NCI-H510A treated with DMSO at 0.1 percent for 48 hours (cell line): ENCODE measurements at places on chromosomes 3 and 15.

- no peak for DNase-seq
Observed at GRCh38 chr3:102733791-102734563, 299.2 kb downstream of the ZPLD1 start.

DNA sequence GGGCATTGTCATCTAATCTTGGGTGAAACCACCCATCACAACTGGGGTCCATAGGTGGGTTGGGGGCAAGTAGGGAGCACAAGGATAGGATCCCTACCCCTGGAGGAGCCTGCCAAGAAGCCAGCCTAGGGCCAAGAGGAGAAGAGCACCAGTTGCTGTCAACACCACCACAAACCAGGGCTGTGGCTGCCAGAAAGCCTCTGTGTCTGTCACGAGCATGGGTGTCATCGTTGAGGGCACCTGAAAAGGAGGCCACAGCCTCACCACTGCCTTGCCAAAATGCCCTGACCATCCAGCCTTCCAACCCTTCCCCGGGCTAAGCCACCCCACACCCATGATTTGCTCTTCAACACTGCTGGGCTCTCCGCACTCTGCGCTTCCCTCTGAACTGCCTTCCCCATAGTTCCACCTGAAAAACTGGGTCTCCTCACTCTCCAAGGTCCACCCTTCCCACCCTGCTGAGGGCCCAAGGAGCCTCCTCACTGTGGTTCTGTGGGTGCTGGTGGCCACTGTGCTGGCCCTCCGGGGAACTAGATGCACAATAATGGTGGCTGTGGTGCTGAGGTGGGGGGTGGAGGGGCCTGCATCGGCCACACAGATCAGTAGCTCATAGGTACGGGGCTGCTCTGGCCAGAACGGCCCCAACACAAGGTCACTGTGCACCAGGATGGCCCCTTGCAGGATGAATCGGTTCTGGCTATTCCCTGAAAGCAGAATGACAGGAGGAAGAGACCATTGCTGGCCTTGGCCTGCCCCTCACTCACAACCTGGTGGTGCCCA is 6.2 kb upstream of the IP6K1 start:
- no peak for DNase-seq

GRCh38 chr15:90686435-90687218 is 30.5 kb upstream of the BLM start:
- no peak for DNase-seq

- no peak for DNase-seq
Observed at GRCh38 chr15:78850352-78850751, 22.3 kb upstream of the MORF4L1 start.

- DNase-seq = no peak
Observed at GRCh38 chr3:10556312-10556711, 50.9 kb upstream of the ATP2B2 start.

DNA sequence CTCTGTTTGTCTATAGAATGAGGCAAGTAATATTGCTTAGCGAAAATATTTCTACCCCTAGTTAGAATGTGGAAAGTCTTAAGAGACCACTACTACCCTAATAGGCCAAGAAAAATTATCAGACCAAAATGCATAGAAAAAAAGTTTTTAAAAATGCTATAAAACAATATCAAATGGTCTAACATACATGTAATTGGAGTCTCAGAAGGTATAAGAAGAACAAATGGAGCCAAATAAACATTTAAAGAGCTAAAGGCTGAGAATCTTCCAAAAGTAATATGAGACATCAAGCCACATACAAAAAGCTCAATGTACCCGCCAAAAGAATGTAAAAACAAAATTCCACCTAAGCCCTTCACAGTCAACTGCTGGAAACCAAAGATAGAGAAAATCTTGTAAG is 133.5 kb upstream of the GADL1 start:
- DNase-seq = no peak

DNA sequence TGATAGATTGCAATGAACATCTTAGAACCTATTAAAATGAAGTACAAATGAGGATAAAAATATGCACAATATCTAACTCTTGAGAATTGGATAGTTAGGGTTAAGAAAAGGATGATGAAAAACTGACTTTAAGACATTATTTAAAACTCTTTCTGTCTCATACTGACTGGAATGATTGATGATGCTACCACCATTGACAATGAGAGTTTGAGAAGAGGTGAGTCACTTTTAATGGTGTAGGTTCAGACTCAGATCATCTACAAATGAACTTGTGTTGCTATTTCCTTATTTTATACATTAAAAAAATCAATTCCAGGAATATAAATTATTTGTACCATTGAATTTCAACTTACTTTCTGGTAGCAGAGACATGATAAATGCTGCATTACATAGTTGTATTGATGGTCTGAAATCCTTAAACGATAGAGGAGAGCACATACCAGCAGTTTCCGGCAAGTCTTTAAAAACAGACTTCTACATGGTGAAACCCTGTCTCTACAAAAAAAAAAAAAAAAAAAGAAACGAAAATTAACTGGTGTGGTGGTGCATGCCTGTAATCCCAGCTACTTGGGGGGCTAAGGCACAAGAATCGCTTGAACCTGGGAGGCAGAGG is 409.0 kb downstream of the OTOL1 start:
- DNase-seq = no peak

DNA sequence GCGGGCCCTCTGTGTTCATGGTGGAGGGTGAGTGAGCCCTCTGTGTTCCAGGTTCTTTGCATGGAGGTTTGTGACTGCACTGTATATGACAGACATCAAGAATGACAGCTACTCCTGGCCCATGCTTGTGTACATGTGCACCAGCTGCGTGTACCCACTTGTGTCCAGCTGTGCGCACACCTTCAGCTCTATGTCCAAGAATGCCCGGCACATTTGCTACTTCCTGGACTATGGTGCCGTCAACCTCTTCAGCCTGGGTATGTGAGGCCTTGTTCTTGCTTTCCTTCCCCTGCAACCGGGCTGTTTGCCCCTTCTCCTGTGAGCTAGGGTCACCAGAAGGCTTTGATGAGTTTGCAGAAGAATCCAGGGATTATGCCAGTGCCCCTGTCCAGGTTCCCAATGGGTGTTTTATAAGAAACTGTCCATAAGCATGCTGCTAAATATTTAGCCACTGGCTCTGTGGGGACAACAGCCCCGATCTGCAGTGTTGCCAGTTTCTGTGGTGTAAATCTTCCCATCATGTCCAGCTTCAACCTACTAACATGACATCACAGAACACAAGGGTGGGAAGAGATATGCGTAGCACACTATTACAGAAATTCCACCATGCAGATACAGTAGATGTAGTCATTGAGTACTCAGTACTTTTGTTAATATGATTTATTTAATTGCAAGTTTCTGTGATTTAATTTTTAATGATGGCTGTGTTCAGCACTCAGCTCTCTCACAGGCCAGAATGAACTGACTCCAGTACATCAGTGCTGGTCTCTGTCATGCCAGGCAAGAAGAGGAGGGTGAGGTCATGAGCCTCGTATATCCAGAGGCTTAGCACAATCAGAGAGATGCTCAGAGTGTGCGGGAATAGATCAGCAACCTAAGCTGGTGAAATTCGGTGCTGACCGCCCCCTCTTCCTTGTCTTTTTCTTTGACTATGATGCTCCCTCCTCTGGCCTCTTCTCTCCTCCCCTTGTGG is 29.2 kb upstream of the KIF23 start:
- DNase-seq = no peak

GRCh38 chr3:180335050-180335449 is 266.9 kb upstream of the TTC14 start:
- no peak for DNase-seq

GRCh38 chr15:39777496-39777895 is 5.1 kb downstream of the FSIP1 start:
- no peak for DNase-seq

GRCh38 chr15:92417716-92418115 is 24.0 kb downstream of the ST8SIA2 start:
- no peak for DNase-seq

DNA sequence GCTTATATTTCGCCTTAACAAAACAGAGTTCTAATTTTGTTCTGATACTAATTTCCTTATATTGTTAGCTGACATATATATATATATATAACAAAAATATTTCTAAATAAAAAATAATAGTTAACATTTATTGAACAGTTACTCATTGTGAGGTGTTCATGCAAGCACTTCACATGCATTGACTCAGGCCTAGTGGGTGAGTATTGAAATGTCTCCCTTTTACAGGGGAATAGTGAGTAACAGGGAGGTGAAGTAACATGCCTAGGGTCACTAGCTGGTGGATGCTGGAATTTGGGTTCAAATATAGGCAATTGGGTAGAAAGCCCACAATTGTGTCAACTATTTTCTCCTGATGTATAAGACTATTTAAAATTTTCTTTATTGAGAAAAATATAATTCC is 102.6 kb upstream of the ZPLD1 start:
- DNase-seq = no peak

DNA sequence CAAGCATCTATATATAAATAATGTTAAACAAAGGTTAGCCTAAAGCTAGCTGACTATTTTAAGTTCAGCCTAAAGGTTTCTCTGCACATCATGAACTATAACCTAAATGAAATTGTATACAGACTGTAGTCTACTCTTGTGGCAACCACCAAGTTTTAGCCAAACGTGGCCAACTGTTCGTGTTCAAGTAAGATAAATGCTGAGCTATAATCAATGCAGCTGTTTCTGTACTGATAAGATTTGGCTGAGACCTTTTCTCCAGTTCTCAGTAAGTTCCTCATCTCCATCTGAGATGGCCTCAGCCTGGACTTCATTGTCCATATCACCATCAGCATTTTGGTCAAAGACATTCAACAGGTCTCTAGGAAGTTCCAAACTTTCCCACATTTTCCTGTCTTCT is 43.7 kb upstream of the IGSF10 start:
- DNase-seq = no peak

DNA sequence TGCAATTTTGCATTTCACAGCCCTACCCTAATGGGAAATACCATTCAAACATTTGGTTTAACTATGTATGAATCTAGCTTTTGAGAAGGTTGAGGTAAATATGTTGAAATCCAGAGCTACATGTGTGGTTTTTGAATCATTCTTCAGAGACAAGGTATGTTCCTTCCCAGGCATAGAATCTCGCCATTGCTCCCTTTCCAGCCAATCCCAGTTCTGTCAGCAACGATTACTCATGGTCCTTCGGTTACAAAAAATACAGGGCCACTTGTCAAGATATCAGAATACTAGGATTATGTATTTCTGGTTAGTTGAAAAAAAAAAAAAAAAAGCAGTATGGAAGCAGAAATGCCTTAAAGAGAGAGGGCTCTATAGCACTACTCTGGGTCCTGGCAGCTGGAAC is 182.4 kb downstream of the RBMS3 start:
- DNase-seq = no peak

DNA sequence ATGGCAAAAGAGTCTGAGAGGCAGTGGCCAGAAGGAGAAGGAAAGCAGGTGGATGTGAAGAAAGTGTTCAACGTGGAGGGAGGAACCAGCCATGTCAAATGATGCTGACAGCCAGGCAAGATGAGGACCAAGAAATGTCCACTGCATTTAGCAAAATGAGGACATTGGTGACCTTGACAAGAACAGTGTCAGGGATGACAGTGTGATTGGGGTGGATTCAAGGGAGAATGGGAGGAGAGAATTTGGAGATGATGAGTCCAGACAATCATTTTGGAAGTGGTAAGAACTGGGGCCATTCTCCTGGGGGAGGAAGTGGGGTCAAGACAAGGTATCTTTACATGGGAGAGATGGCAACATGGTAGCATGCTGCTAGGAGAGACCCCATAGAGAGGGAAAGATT is 47.4 kb downstream of the CPN2 start:
- DNase-seq = no peak

GRCh38 chr3:170352936-170353335 is 4.6 kb upstream of the SKIL start:
- no peak for DNase-seq

GRCh38 chr3:22585504-22585903 is 617.6 kb upstream of the UBE2E2 start:
- no peak for DNase-seq

DNA sequence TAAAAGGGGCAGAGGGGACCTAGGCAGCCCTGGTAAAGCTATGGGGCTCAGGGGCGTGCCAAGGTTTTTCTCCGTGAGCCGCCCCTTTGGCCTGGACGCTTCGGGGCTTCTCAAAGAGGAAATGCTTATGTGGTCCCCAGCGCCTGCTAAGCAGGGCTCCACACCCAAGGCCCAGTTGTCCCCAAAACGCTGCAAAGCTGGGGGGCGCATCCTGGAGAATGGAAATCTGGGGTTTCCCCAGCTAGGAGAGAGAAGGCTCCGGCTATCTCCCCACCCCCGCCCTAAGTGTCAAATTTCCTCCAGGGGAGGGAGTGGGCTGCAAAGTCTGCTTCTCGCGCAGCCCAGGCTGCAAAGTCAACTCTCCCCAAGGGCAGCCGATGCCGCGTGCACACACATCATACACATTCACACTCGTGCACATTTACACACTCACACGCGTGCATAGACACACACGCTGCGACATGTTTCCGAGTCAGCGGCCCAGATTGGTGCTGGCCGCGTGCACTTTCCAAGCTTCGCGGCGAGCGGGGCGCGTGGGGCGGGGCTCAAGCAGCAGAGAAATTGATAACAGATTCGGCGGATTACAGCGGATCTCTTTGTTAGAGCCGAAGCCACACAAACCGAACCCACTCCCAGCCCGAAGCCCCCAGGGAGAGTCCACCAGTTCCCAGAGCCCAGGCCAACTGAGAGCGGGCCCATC is 4.5 kb downstream of the WNT5A start:
- DNase-seq = no peak

DNA sequence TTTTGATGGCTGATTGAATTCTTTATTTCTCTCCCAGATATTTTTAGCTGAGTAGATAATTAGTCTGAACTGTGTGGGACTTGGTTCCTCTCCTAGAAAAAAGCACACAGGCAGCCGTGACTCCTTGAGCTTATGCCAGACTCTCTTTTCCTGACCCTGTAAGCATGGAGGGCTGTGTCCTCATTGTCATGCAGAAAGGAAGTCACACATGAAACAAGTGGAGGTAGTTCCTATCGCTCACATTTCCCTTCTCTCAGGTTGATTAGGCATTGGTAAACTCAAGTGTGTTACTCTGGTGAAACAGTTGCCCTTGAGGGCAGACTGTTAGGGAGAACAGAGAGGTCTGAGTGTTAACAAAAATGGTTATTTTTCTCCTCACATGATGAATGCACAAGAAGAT is 6.3 kb upstream of the RTP4 start:
- DNase-seq = no peak

- DNase-seq = no peak
Observed at GRCh38 chr15:72783004-72783639, 436 bp downstream of the ADPGK start.

DNA sequence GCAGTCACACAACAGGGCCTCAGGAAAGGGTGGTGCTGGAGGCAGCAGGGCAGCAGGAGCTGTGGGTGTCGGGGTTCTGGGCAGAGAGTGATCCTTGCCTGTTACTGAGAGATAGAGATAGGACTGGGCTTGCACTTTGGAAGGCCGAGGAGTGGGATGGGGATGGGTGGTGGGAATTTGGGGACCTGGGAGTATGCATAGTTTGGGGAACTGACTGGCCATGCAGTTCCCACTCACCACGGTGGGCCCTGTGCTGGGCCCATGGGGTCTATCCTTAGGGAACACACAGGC is 192.5 kb upstream of the LINGO1 start:
- DNase-seq = no peak
